ENCODE measurements at places on chromosomes 2 and 18. TPM values are rescaled to one million over a fixed set of nuclear protein-coding genes. Genes with fewer than 3 reads are reported as not detected.
A peak's percentile ranks its signal among the peaks of the same experiment; 100 is the strongest.

- no peak for DNase-seq
- no peak overlapping the region for H3K27ac ChIP-seq
- H3K4me1 ChIP-seq = peaks cover 10% of the 10 kb centered on the region
- no peaks in the 10 kb centered on the region for H3K27me3 ChIP-seq
- H3K36me3 ChIP-seq = 0 out of 2 replicates have a peak, but pooled peaks cover 2% of the 10 kb centered on the region
Measured at GRCh38 chr18:12843420-12844350, 40.4 kb downstream of the PTPN2 start.

DNA sequence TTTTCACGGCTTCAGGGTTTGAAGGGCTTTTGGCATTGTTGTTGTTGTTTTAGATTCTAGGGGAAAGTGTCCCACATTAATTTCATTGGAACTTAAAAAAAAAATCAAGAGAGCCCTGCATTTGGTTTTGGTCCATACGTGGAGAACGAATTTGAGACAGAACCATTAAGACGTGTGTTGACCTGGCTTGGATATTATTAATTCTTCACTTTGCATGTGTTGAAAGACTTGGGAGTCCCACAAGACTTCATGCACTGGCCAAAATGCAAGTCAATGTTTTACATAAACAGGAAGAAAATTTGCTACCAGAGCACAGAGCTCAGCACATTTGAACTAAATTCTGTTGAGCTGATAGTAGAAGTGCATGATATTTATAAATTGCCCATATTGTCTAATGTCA, 761.2 kb upstream of the ACVR2A start:
- no peaks in the 10 kb centered on the region for H3K27me3 ChIP-seq
- H3K36me3 ChIP-seq = no peaks in the 10 kb centered on the region
- H3K27ac ChIP-seq = no peak overlapping the region
- DNase-seq = no peak
- no peak overlapping the region for H3K4me3 ChIP-seq

- no peaks in the 10 kb centered on the region for H3K4me1 ChIP-seq
- no peak overlapping the region for H3K4me3 ChIP-seq
- no peak for DNase-seq
- H3K27ac ChIP-seq = no peak overlapping the region
Measured at GRCh38 chr2:58357521-58357920, 116.4 kb upstream of the FANCL start.

- no peak overlapping the region for H3K27ac ChIP-seq
- H3K36me3 ChIP-seq = no peaks in the 10 kb centered on the region
- no peak for DNase-seq
- H3K27me3 ChIP-seq = peaks cover 16% of the 10 kb centered on the region
Measured at GRCh38 chr18:79384834-79385233, 10.9 kb upstream of the NFATC1 start.

GRCh38 chr2:192026825-192027120, 168.0 kb downstream of the TMEFF2 start:
- H3K27ac ChIP-seq = no peak overlapping the region
- DNase-seq = no peak
- H3K36me3 ChIP-seq = no peaks in the 10 kb centered on the region
- H3K27me3 ChIP-seq = no peaks in the 10 kb centered on the region

DNA sequence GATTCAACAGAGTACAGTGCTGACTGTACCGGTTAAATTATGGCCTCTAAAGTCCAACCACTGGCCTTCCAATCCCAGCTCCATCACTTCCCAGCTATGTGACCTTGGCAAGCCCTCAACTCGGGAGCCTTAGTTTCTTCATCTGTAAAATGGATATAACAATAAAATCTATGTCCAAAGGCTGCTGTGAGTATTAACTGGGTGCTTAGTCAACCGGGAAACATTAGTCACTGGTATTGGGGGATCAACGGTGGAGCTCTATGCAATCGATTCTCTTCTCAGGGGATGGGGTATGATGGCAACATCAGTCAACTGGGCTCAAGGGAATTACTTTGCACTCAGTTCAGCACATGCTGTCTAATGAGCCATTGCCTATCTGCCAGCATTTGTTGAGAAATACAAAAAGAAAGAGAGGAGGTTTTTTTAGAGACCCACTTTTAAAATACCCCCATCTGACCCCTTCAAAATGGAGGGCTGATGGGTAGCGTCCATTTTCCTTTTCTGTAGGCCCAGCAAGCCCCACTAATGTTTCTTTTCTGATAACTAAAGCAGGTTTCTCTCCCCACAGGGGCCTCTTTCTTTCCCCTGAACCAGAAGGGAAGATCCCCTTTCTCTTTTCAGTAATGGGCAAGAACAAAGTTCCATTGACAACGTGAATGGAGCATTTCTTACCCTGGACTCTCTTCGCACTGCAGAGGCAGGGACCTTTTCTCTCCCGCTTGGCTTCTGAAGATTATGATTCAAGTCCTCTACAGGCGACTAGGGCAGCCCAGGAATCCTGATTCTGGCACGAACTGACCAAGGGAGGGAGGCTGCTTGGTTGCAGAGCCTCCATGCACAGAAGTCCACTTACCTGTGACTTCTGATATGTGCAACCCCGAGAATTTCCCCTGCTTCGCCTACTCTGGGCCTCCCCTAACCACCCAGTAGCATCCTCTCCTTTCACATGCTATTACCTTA, 8.7 kb upstream of the AGFG1 start:
- H3K4me1 ChIP-seq = peaks cover 17% of the 10 kb centered on the region
- DNase-seq = no peak
- no peaks in the 10 kb centered on the region for H3K27me3 ChIP-seq
- no peak overlapping the region for H3K27ac ChIP-seq

DNA sequence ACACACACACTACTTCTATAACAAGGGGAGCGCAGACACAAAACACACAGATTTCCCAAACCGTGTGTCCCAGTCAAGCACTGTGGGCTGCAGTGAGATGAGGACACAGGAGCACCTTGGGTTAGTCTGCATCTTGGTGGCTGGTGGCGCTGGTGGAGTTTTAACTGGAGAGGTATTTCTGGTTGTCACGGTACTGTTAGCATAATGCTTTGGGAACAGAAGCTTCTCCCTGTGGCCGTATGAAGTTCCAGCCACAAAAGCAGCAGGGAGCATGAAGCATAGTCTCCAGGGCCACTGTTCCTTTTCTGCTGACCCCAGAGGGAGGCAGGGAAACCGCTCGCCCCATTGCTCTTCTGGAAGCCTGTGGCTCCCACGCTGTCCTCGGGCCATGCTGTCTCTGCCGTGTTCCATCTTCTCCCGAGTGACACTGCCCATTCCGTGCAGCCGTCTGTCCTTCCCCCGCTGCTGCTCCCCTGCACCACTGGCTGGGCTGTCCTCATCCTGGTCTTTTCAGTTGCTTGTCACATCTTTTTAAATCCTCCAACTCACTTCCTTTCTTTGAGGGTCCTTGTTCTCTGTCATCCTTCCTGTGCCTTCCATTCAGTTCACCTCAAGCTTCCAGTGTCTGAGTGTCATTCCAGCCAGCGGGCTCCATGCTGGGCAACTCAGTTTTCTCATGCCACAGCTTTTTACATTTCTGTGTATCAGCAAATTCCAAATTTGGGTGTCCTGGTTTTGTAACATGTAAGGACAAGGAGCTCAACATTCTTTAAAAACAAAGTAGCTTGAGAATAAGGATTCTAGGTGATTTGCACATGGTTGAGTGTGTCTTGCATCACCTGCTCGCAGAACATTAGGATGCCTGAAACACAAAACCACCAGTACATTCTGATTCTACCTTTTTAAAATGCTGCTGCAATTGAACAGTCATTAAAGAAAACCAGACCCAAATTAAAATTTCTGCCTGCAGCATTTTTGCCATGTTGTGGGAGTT, 125.0 kb downstream of the MTCL1 start:
- H3K4me1 ChIP-seq = peaks cover 18% of the 10 kb centered on the region
- no peak overlapping the region for H3K4me3 ChIP-seq
- peak overlapping the region; percentile 9 for H3K27ac ChIP-seq
- peaks cover 35% of the 10 kb centered on the region for H3K36me3 ChIP-seq
- no peaks in the 10 kb centered on the region for H3K27me3 ChIP-seq

- no peaks in the 10 kb centered on the region for H3K4me1 ChIP-seq
- no peak overlapping the region for H3K4me3 ChIP-seq
- peak; percentile 27 for DNase-seq
- no peaks in the 10 kb centered on the region for H3K36me3 ChIP-seq
Measured at GRCh38 chr2:44715671-44716081, 225.8 kb upstream of the SIX3 start.

GRCh38 chr2:211934811-211935210, 603.8 kb downstream of the ERBB4 start:
- H3K36me3 ChIP-seq = no peaks in the 10 kb centered on the region
- H3K27ac ChIP-seq = no peak overlapping the region
- no peak for DNase-seq
- H3K4me3 ChIP-seq = no peak overlapping the region
- no peaks in the 10 kb centered on the region for H3K27me3 ChIP-seq

DNA sequence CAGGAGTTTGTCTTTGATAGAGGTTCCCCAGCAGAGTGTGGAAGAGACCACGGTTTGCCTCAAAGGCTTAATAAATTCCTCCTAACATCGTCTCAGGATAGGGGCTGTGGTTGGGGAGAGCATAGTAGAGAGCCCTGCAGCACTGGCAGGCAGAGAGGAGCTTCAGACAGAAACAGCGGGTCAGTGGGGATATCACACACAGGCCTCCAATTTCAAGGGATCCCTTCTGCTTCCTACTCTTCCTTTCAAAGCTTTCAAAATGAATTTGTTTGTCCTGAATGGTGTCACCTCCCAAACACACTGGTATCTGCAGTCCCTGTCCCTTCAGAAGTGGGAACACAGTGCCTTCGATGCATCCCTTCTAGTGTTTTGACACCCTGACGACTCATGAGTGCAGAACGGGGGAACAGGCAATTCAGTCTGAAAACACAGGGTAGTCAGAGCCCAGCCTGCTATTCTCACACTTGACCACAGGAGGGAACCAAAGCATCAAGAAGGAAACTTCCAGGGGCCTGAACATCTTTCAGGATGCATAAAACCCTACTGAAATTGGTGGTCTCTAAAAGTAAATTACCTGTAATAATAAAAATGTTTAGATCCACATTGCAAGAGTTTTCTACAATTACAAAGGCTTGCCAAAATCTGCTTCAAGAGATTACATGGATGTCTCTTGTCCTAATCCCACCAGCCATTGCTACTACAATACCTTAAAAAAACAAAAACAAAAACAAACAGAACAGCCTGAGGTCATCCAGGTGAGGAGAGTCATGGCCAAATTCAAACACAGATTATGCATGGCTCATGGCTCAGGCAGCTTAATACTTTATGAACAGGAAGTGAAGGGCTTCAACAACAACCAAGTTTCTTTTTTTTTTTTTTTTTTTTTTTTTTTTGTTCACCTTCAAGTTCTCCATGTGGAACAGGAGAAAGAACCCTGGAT, 49.8 kb downstream of the SLC14A2 start:
- no peaks in the 10 kb centered on the region for H3K36me3 ChIP-seq
- H3K4me1 ChIP-seq = peaks cover 8% of the 10 kb centered on the region
- no peaks in the 10 kb centered on the region for H3K27me3 ChIP-seq
- peak; percentile 68 for DNase-seq

DNA sequence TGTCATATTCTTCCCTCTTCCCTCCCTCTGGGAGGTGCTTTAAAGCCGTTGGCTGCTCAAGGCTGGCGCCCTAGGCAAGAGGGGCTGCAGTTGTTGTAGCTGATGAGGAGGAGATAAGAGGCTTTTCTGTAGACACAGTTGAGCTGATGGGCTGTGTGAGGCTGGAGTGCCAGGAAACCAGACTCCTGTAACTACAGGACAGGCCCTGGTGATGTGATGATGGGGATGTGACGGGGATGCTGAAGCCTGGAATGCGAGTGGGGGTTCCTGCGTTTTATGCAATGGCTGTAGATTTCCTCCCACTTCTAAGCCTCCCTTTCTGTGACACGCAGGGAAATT, 5.7 kb upstream of the EFR3B start:
- DNase-seq = no peak
- no peaks in the 10 kb centered on the region for H3K36me3 ChIP-seq
- peaks cover 59% of the 10 kb centered on the region for H3K27me3 ChIP-seq
- H3K4me3 ChIP-seq = no peak overlapping the region
- H3K4me1 ChIP-seq = no peaks in the 10 kb centered on the region

KANSL1L gene
- 8.1 TPM for total RNA-seq

PKP4 gene
- total RNA-seq = 37.5 TPM

NOSTRIN gene
- total RNA-seq = 0.18 TPM

Measured in IMR-90 (cell line).